ENCODE measurements at places on chromosomes 6 and 20.

DNA sequence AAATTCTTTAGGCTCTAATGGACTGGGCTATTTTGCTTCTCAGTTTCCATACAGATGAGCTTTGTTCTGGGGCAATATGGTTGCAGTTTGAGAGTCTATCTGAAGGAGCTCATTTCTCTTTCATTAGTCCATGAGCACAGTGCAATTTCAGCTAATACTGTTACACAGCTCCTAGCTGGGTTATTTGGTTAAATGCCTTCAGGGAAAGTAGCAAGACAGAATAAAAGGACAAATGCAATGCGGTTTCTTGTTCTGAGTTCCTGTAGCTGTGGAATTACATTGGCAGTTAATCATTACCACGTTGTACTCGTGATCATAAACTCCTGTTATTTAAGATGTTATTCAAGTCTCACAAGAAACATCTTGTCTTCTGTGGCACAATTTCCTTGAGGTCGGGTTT is 127.7 kb downstream of the BFSP1 start:
- DNase-seq: no peak

- no peak for DNase-seq
Measured at GRCh38 chr6:156928126-156928525, 150.9 kb downstream of the ARID1B start.

DNA sequence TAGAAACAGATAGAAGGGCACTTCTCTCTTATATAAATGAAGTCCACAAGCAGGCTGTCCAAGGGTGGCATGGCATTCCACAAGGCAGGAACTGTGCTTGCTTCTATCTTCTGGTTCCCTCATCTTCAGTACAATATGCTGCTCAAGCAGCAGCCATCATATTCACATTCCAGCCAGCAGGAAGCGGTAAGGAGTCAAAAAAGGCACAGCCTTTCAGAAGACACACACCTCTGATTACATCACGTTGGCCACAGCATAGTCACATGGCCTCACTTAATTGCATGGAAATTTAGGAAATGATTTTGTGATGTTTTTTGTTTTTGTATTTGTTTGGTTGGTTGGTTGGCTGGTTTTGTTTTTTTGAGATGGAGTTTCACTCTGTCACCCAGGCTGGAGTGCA is 19.0 kb downstream of the REM1 start:
- DNase-seq: no peak

- DNase-seq: no peak
Measured at GRCh38 chr6:164049517-164049988, 635.0 kb downstream of the QKI start.

DNA sequence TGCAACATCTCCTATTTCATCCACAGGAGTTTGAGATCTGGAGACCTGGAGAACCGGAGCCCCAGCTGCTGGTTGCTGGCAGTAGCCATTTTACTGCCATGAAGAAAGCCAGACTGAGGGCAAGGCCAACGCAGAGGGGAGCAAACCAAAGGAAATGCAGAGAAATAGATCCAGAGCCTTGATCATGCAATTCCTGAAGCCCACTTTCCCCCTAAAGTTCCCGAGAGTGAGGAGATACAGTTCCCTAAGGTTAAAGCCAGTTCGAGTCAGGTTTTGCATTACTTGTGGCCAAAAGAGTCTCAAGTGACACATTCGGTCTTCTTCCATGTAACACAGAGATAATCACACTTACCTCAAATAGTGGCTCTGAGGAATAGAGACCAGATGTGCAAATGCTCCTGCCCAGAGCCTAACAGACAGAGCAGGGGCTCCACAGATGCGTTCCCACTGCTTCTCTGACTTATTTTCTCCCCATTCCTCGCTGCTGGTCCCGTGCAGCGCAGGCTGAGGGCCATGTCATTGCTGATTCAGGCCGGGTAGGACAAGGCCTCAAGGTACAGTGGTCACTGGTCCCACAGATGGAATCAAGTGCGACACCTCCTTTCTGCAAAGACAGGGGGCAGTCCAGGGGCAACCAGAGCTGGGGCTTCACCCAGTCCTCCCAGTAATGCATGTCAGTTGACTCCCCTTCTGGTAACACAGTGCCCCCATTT is 35.1 kb upstream of the NFATC2 start:
- DNase-seq: no peak

All from amniotic stem cell (primary cell).